PC-3 (cell line): ENCODE measurements at places on chromosomes 1 and 21. TPM values are rescaled to one million over a fixed set of nuclear protein-coding genes. Genes with fewer than 3 reads are reported as not detected.

- DNase-seq: no peak
- no peaks in the 10 kb centered on the region for H3K36me3 ChIP-seq
- no peaks in the 10 kb centered on the region for H3K4me1 ChIP-seq
- no peak overlapping the region for H3K27ac ChIP-seq
- no peaks in the 10 kb centered on the region for H3K27me3 ChIP-seq
Observed at GRCh38 chr1:235207209-235207565, 46.1 kb upstream of the RBM34 start.

The TMEM53 gene
- 9.3 and 12.0 TPM in 2 replicates for total RNA-seq

GRCh38 chr1:55326496-55327243, 111.5 kb upstream of the USP24 start:
- no peaks in the 10 kb centered on the region for H3K27me3 ChIP-seq
- H3K4me3 ChIP-seq: no peak overlapping the region
- no peak overlapping the region for H3K27ac ChIP-seq
- DNase-seq: no peak
- no peaks in the 10 kb centered on the region for H3K36me3 ChIP-seq
- H3K4me1 ChIP-seq: peaks cover 16% of the 10 kb centered on the region

The RAB42 gene
- total RNA-seq: 1.5 and 4.7 TPM in 2 replicates

GRCh38 chr1:211182746-211183145, 48.8 kb upstream of the KCNH1 start:
- peak overlapping the region; percentile 29; the same call in 1 of the 2 replicates for H3K27ac ChIP-seq
- H3K36me3 ChIP-seq: no peaks in the 10 kb centered on the region
- H3K27me3 ChIP-seq: peaks cover 8% of the 10 kb centered on the region; the same call in 1 of the 2 replicates
- DNase-seq: peak; percentile 27
- H3K4me3 ChIP-seq: no peak overlapping the region

DNA sequence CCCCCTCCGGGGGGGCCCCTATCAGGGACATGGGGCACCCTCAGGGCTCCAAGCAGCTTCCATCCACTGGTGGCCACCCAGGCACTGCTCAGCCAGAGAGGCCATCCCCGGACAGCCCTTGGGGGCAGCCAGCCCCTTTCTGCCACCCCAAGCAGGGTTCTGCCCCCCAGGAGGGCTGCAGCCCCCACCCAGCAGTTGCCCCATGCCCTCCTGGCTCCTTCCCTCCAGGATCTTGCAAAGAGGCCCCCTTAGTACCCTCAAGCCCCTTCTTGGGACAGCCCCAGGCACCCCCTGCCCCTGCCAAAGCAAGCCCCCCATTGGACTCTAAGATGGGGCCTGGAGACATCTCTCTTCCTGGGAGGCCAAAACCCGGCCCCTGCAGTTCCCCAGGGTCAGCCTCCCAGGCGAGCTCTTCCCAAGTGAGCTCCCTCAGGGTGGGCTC, 34.9 kb downstream of the TRIM11 start:
- peaks cover 31% of the 10 kb centered on the region for H3K4me1 ChIP-seq
- no peaks in the 10 kb centered on the region for H3K36me3 ChIP-seq
- H3K27ac ChIP-seq: no peak overlapping the region
- DNase-seq: no peak

DNA sequence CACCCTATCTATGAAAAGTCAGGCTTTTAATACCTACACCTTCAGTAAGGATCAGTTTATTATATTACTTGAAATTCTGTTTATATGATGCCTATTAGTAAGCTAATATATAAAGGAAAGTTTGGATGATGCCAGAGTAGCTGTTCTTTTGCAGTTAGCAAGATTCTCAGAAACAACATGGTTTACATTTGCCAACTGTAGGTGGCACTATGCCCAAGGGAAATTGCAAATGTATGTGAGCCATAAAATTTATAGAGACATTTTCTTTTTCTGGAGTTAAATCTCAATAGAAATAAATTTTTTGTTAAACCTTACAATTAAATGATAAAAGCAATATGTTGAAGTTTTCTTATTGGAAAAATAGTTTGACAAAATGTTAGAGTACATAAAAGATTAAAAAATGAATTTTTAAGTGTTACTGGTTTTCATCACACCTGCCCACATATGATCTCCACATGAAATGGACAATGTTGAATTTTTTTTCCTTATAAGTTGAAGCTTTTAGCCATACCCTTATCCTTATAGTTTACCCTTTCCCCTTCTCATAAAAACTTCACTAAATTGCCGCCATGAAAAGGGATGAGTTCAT, 32.1 kb upstream of the EPHX4 start:
- DNase-seq: peak; percentile 76
- no peaks in the 10 kb centered on the region for H3K4me1 ChIP-seq
- no peaks in the 10 kb centered on the region for H3K27me3 ChIP-seq
- H3K27ac ChIP-seq: no peak overlapping the region

DNA sequence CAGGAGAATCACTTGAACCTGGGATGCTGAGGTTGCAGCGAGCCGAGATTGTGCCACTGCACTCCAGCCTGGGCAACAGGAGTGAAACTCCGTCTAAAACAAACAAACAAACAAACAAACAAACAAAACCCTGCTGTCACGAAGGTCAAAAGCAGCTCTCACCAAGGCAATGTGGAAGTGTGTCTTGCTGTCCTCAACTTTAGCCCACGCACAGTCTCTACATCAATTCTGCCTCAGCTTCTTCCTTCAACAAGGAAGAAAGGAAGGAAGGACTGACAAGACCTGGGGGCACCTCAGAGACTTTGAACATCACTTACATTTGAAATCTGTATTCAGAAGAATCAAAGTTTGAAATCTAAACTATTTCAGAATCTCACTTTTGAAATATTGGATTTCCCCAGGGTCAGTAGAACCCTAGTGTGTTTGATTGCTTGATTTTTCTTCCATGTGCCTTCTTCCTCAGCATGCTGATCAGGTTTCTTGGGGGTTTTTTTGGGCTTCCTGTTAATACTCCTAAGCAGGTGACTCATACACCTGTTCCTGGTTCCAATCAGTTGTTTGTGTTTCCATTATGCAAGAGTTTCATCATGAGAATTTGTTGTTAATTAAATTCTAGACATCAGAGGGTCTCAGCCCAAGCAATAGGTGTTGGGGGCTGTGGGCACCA, 6.5 kb upstream of the CSTB start:
- no peaks in the 10 kb centered on the region for H3K27me3 ChIP-seq

The RASAL2 gene
- 7.9 and 11.3 TPM in 2 replicates for total RNA-seq
